ENCODE measurements at places on chromosomes 3 and 15.
A peak's percentile ranks its signal among the peaks of the same experiment; 100 is the strongest.

DNA sequence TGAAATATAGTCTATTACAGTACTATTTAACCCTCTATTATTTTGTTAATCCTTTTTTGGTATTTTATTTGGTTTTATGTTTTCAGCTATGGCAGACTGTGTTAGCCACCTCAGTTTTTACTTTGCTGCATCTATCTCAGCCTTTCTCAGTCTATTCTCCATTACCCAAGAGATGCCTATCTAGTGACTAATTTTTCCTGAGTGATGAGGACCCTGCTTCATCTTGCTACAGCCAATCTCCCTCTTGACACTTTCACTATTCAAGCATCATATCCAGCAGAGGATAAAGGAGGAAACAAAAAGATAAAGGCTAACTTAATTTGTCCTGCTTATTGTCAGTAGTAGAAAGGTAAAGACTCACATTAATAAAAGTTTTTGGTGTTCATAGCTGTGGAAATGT, 141.8 kb upstream of the NECTIN3 start:
- DNase-seq = peak; percentile 33

DNA sequence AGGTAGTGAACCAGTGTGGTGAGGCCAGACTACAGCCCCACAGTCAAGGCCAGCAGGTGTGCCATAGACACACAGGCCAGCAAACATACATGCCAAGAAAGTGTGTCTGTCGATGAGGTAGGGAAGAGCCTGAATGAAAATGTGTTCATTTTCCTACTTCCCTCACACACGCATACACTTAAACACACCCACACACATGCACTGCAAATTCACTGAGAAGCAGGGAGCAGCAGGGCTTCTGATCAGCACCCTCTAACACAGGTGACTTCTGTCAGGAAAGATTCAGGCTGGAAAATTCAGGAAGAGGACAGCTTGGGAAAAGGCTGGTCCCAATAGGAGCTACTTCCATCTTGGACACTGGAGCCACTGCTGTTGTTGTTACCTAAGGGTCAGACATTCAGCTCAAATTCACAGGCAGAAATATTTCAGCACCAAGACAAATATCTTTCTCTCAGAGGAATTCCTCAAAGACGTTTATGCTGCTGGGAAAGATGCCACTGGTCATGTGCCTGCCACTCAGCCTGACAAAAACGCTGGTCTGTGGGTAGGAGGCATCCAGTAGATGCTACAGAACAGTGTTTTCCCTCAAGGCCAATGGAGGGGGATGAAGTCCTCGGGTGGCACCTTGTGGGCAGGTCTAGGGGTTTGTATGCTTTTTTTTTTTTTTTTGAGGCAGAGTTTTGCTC, 40.9 kb upstream of the LARS2 start:
- DNase-seq = peak; percentile 25

- DNase-seq = no peak
These were observed 4.4 kb downstream of the NR2F2 start for GRCh38 chr15:96334705-96335410.

DNA sequence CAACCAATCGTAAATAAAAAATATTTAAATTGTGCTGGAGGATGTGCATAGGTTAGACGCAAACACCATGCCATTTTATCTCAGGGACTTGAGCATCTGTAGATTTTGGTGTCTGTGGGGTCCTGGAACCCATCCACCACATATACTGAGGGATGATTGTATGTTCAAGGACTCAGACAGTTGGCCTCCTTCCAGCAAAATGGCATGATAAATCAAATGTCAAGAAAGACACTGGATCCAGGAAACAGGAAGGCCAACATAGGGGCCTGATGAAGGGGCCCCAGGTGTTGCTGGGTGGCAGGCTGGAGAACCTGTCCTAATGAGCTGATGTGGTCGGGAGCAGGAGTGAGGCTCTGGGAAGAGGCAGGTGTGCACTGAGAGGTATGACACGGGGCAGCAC, 289.5 kb downstream of the GABRG3 start:
- no peak for DNase-seq

- no peak for DNase-seq
These were observed 32.3 kb upstream of the SEMA3F start for GRCh38 chr3:50122661-50123391.

DNA sequence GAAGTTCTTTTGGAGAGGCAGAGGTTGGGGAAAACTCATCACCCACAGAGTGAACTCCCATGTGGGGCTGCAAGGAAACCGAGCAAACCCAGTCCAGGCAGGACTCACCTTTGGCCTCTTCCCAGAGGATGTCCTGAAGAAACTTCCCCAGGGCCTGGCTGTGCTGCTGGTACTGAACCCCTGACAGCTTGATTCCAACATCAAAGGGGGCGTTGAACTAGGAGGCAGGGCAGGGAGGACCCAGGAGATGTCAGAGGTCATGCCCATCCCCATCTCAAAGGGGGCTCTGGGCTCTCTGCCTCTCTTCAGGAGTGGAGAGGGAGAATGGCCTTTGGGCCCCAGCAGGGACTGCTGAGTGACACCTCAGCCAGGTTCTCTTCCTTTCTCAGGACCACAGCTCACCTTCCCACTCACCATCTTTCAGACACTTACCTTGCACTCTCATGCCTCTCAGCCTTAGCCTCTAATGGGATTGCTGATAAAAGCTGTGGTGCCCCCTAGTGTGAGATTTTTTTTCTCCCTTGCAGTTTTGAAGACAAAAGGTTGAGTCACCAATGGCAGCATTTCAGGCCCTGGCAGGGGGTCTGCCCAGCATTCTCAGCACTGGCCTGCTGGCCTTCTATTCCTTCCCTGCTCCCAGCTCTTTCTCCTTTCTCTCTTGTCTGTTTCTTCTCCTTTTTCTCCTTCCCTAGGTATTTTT, 6.0 kb downstream of the GHRL start:
- peak; percentile 93 for DNase-seq

DNA sequence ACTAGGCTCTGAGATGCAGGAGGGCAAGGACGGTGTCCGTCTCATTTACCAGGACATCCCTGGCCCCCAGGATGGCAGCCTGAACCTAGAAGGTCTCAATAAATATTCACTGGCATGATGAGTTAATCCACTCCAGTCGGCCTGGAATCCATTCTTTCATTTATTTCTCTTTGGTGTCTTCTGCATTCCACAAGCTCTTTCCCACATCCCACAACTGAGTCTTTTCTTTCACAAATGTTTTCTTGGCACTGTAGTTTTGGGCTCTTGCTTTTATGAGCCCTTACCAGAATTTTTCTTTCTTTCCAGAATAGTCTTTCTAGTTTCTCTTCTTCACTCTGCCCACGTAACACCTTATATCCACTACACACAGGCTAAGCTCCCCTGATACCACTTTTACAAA, 778.0 kb downstream of the AGBL1 start:
- DNase-seq = peak; percentile 14

DNA sequence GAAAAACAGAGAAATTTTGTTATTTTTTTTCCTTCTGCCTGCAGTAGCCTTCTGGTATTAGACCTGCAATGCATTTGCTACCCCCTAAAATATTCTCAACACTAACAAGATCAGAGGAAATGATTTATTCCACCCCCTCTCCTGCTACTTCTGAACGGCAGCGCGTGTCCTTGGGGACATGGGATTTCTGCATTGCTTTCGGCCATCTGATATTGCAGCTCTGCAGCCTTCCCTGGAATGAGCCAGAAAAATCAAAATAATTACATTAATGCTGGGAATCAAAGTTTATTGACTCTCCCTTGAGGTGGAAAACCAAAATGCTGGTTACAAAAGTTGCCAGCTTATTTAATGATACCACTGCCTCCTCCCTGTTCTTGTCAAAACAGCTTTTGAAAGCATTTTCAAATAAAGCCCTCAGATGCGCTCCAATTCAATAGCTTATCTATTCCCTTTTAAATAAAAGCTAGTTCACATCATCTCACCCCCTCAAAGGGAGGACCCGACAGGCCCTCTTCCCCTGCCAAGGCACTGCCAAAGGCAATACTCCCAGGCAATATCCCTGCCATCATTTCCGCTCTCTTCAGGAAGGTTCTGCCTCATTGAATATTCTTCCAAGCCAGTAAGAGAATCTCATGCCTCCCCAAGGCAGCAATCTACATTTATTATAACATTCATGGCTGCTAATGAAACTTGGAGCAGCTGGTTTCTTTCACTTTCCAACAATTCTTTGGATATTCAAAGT, 96.6 kb downstream of the FHIT start:
- no peak for DNase-seq

DNA sequence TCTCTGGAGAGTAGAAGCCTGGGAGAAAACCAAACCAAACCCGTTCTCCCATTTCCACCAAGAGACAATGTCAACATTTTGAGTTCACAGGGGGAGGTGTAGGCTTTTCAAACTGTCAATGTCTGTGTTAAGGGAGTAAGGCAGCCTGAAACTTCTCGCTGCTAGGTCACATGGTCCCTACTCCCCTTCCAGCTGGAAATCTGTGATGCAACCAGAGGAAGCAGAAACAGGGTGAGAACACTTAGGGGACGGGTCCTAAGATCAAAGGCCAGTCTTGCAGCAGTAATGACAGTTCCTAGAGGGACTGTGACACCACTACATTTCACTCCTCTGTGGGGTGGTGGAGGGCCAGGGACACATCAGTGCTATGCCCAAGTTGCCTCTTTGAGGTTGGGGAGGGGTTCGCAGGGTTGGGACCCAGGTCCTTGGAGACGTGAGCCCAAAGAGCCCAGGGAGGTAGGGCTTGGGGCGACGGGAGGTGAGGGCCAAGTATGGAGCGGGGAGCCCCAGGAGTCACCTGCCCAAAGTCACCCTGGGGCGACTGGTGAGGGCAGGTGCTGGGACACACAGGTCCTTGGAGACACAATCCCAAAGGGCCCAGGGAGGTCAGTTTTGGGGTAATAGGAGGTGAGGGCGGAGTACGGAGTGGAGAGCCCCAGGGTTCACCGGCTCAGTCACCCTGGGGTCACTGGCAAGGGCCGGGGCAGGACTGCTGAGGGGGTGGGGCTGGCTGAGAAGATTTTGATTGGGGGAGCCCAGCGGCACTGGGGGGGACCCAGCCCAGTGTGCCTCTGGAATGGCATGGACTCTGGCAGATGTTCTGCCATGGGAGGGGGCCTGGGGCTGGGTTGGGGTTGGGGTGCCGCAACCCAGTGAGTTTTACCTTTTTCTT, 582 bp downstream of the GOLGA6L2 start:
- DNase-seq = no peak

DNA sequence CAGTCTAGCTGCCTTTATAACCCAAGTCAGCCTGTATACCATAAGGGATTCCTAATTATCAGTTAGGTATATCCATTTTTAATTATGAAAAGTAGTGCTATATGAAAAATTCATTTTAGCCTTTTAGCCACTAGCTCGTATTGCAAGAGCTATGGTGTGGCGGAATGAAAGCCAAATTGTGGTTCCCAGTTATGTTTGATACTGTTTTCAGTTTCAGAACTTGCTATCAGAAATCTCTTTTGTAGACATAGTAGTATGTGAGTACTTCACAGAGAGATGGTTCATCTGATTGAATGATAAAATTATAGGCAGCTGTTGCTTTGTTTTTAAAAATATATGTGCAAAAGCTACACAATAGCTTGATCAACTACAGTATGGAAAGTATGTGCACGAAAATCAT, 134.6 kb downstream of the SLC25A26 start:
- no peak for DNase-seq

- peak; percentile 47 for DNase-seq
These were observed 93.1 kb downstream of the LRIG1 start for GRCh38 chr3:66407611-66408218.

- DNase-seq = peak; percentile 99
These were observed at the start of gene THBS1 for GRCh38 chr15:39580485-39581241. Gene THBS1 (plus strand): TSS chr15:39581079. CDS start chr15:39581858, 779 bp downstream.

- DNase-seq = no peak
These were observed 302.7 kb downstream of the AGBL1 start for GRCh38 chr15:86382341-86382740.

GRCh38 chr15:101071651-101072050, 152.5 kb downstream of the LRRK1 start:
- DNase-seq = no peak

- no peak for DNase-seq
These were observed 42.7 kb downstream of the THBS1 start for GRCh38 chr15:39623529-39623931.

GRCh38 chr3:134325706-134326105, 48.5 kb downstream of the AMOTL2 start:
- no peak for DNase-seq

DNA sequence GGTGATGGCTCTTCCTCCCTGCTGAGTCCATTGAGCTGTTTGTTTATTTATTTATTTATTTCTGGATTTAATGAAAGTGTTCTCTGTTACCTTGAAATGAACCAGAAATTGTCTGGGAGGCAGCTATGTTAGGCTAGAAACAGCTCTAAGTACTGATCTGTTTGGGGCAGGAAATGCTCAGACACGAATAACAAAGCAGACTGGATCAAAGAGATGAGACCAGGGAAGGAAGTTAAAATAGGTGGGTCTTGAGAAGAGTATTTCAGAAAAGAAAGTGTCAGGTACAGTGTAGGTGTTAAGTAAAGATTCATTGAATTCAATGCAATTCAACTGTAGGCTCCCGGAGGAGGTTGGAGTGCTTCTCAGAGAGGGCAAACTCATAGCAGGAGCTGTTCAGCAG, 173.3 kb downstream of the IL20RB start:
- no peak for DNase-seq

DNA sequence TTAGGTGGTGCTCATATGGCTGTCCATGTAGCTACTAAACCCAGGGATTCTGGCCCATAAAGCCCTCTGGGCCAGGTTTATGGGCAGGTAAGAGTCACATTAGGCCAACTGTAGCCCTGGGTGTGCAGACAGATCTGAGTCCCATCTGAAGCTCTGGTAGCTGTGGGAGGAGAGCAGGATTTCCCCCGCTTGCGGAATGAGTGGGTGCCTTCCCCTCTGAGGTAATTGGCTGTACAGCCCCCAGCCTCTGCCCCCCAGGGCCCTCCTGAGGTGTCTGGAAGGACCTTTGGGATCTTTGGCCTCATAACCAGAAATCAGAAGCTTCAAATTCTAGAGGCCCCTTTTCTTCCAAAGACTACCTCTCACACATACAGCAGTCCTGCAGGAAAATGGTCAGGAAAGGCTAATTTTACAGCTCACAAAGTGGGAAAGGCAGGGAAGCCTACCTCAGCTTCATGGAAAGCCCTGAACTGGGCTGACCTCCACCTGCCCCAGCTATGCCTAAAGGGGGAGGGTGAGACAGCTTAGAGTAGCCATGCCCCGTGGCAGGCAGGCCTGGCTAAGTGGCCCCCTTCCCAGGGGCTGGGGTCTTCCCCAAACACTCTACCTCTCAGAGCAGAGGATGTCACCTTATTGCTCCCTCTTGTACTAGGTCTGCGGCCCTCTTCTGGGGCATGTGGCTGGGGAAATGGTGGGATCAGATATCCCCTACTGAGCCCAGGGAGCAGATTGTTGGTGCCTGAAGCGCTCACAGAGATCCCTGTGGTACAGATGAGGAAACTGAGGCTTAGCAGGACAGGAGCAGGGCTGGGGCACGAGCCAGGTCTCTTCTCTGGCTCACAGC, 16.8 kb downstream of the HEMK1 start:
- DNase-seq = no peak

GRCh38 chr15:85785887-85786780, 8.6 kb downstream of the KLHL25 start:
- DNase-seq = no peak

GRCh38 chr3:162777118-162777517, 1280.5 kb downstream of the OTOL1 start:
- no peak for DNase-seq

DNA sequence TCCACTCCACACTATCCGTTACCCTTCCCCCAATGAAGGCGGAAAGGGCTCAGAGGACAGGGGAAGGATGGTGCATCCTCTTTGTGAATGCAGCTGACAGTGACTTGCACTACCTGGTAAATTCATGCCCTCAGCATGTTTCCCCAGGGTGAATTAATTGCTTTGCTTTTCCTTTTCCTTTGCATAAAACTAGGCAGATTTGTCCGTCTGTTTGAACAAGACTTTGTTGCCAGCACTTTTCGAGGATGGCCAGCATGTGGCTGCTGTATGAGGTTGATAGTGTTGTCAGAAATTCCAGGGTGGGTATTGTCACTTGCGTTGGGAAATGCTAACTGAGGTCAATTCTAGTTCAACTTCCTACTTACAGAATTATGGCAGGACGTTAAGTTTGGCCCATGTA, 79.0 kb upstream of the RARB start:
- no peak for DNase-seq

Measured in fibroblast of skin of scalp (primary cell).